ENCODE measurements at places on chromosomes 6 and 20. TPM values are rescaled to one million over a fixed set of nuclear protein-coding genes. Genes with fewer than 3 reads are reported as not detected.

The FAM209B gene
- total RNA-seq: not detected

The FAM162B gene
- total RNA-seq: 2.8 TPM

The ZBP1 gene
- 0.36 TPM for total RNA-seq

The LST1 gene
- total RNA-seq: 19.8 TPM

The DZANK1 gene
- total RNA-seq: 2.9 TPM

- peaks cover 43% of the 10 kb centered on the region for H3K4me1 ChIP-seq
- no peak overlapping the region for H3K27ac ChIP-seq
- H3K27me3 ChIP-seq: no peaks in the 10 kb centered on the region
Observed at GRCh38 chr6:149062653-149063348, 254.7 kb upstream of the TAB2 start.

DNA sequence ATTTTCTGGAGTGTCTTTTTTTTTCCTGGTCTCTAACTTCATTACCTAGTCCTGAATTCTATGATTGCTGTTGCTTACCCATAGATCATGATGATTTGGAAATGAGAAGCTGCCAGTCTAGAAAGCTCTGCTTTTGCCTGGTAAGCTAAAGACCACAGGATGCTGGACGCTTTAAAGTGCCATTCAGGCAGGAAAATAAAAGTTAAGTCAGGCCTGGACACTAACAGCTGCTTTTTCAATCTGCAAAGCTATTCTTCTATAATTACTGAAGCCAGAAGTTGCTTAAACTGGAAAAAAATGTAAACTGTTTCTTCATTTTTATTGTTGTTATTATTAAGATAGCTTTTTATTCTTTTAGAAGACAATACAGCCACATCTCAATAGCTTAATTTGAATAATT, 129.8 kb upstream of the SPACA1 start:
- H3K4me3 ChIP-seq: no peak overlapping the region
- no peaks in the 10 kb centered on the region for H3K27me3 ChIP-seq
- no peaks in the 10 kb centered on the region for H3K4me1 ChIP-seq
- no peak for DNase-seq

DNA sequence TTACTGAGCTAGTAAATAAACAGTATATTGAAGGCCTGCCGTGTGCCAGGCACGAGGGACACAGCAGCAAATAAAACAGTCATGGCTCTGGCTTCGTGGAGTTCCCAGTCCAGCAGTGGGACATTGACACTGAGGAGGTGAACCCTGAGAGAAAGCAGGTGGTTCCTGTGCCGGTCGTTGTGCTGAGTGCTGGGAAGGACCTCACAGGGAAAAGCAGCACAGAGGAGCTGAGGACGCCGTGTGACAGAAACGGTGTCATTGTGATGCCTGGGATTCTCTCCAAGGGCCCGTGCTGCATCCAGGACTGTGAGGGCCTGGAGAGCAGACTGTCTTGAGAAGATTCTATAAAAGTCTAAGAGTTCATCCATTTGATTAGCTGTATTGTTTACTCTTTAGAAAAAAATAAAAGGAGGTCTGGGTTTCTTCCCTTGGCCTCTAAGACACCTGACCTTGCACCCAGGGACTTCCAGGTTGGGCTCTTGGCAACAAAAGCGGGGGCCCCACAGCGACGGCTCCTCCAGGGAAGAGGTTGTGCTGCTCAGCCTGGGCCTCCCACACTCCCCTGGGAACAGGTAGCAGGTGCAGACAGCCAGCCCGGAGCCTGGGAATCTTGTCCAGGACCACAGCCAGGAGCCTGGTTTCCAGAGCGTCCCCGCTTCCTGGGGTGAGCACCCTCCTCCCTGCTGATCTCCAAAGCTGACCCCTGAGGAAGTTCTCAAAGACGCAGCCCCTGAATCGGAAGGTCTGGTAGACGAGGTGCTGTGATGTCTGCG, 251.2 kb upstream of the PMEPA1 start:
- H3K27ac ChIP-seq: no peak overlapping the region
- H3K27me3 ChIP-seq: no peaks in the 10 kb centered on the region
- no peaks in the 10 kb centered on the region for H3K4me1 ChIP-seq
- DNase-seq: no peak
- no peaks in the 10 kb centered on the region for H3K36me3 ChIP-seq
- no peak overlapping the region for H3K4me3 ChIP-seq

- peaks cover 35% of the 10 kb centered on the region for H3K4me1 ChIP-seq
- peaks cover 32% of the 10 kb centered on the region for H3K36me3 ChIP-seq
- peak overlapping the region; percentile 74 for H3K4me3 ChIP-seq
Observed at GRCh38 chr20:34709831-34710567, 5.9 kb downstream of the TP53INP2 start.

- H3K27me3 ChIP-seq: no peaks in the 10 kb centered on the region
- no peaks in the 10 kb centered on the region for H3K36me3 ChIP-seq
- H3K27ac ChIP-seq: no peak overlapping the region
- no peak overlapping the region for H3K4me3 ChIP-seq
- no peak for DNase-seq
Observed at GRCh38 chr20:60262967-60263603, 304.9 kb downstream of the CDH26 start.

DNA sequence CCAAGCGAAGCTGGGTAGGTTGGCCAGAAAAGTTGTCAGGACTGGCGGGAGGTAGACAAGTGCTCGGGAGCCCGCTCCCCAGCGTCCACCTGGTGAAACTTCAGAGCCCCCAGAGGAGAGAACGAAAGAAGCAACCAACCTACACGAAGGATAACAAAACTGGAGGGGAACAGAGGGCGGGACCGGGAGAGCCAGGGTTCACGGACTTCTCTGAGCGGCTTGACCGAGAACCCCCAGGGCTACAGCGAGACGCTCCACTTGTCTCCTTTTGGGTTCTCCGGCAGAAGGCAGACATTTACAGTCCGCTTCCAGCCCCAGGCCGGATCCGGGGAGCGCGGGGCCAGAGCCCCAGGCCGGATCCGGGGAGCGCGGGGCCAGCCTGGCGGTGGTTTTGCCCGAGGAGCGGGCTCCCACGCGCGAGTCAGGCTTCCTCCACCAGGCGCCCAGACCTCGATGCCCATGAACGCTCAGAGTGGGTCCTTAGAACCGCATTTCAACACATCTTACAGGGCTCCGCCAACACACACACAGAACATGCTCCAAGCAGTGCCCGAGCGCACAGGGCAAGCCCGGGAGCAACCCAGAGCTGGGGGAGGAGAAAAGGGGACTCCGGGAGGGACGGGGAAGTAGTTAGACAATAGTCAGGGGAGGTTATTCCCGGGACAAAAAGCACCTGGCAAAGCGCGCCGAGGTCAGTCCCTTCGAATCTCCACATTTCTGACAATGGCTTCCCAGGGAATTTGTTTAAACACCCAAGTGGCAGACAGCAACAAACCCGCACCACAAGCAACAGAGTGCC, 1.1 kb downstream of the PTPRK start:
- H3K27me3 ChIP-seq: no peaks in the 10 kb centered on the region
- peak overlapping the region; percentile 86 for H3K4me3 ChIP-seq
- peaks cover 45% of the 10 kb centered on the region for H3K4me1 ChIP-seq
- no peaks in the 10 kb centered on the region for H3K36me3 ChIP-seq

DNA sequence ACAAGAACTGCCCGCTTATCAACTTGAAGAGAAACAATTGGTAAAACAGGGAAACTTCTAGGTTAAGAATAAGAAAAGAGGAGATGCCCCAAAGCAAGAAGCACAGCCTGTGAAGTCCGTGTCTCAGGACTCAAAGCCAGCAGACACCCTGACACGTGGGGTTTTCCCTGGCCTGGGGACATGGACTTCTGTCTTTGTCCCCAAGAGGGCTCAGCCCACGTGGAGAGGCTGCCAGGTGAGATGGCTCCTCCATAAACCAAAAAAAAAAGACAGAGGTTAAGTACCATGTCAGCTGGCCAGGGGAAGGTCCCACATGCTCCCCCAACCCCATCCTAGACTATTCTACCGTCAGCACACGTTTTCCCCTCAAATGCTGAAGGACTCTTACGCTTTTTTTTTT, 9.9 kb downstream of the SERPINB6 start:
- H3K4me3 ChIP-seq: no peak overlapping the region
- DNase-seq: no peak
- H3K36me3 ChIP-seq: peaks cover 7% of the 10 kb centered on the region

- H3K27ac ChIP-seq: peak overlapping the region; percentile 94
- peak overlapping the region; percentile 19 for H3K4me3 ChIP-seq
- H3K4me1 ChIP-seq: peaks cover 36% of the 10 kb centered on the region
- H3K36me3 ChIP-seq: no peaks in the 10 kb centered on the region
- no peaks in the 10 kb centered on the region for H3K27me3 ChIP-seq
Observed at GRCh38 chr6:131954059-131954774, 3.0 kb upstream of the CCN2 start.

GRCh38 chr20:1367479-1367878, 25.4 kb downstream of the FKBP1A start:
- no peak overlapping the region for H3K27ac ChIP-seq
- H3K4me3 ChIP-seq: no peak overlapping the region
- H3K36me3 ChIP-seq: no peaks in the 10 kb centered on the region
- no peaks in the 10 kb centered on the region for H3K27me3 ChIP-seq
- H3K4me1 ChIP-seq: peaks cover 19% of the 10 kb centered on the region

DNA sequence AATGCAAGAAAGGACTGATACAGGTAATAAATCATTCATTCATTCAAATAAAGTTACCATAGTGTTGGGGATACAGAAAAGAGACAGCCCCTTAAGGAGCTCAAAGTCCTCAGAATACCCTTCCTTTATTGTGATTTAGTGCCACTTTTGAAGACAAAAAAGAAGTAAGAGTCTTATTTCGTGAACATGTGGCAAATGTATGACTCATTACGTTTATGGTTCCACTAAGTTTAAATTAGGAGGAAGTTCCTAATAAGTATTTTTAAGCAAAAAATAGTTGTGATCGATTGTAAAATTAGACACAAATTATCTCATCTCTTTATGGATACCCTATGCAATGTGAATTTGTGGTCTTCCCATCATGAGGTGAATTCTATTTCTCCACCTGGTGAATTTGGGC, 38.5 kb upstream of the GCLC start:
- H3K4me1 ChIP-seq: no peaks in the 10 kb centered on the region
- H3K36me3 ChIP-seq: no peaks in the 10 kb centered on the region
- no peak overlapping the region for H3K27ac ChIP-seq
- DNase-seq: no peak
- H3K27me3 ChIP-seq: no peaks in the 10 kb centered on the region

Data from sigmoid colon (tissue), 7 donors.